ENCODE measurements at places on chromosomes 7 and 10.
A peak's percentile ranks its signal among the peaks of the same experiment; 100 is the strongest.

- no peak for DNase-seq
These were observed 131.1 kb downstream of the CNNM2 start for GRCh38 chr10:103049237-103049636.

GRCh38 chr7:95687759-95688343 is 84.5 kb upstream of the DYNC1I1 start:
- no peak for DNase-seq

DNA sequence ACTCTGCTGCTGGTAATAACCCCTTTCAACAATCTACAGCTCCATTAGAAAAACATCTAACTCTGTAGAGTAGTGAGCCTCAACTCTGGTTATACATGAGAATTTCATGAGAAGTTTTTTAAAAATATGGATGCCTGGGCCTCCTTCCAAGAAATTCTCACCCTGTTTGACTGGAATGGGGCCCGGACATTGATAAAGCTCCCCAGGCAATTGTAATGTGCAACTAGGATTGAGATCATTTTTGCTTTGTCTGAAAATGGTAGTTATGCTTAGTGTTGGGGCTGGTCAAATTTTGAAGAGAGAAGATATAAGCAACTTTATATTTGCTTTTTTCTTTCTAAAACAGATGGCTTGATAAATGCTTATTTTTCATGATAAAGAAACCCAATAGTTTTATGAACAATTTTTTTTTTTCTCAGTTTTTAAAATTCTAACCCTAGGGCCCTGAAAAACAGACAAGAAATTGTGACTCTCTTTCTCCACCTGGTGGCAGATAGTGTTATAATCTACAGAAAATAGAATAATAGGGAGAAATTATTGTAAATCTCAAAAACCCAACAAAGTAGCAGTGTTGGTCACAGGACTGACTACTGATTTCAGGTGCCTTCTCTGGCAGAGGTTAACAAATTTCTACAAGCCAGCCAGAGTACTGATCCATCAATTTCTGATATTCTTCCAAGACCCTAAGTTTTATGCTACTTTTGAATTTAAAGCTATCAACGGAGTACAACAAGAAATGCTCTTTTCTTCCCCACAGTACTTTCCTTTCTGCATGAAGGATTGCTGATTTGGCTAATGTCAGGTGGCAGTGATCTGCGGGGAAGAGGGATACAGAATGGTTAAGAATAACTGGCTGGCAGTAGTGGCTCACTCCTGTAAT is 174.8 kb downstream of the DKK1 start:
- no peak for DNase-seq

- no peak for DNase-seq
These were observed 152.7 kb downstream of the HECW1 start for GRCh38 chr7:43265139-43265538.

GRCh38 chr7:71343039-71343438 is 211.1 kb downstream of the GALNT17 start:
- DNase-seq = no peak

DNA sequence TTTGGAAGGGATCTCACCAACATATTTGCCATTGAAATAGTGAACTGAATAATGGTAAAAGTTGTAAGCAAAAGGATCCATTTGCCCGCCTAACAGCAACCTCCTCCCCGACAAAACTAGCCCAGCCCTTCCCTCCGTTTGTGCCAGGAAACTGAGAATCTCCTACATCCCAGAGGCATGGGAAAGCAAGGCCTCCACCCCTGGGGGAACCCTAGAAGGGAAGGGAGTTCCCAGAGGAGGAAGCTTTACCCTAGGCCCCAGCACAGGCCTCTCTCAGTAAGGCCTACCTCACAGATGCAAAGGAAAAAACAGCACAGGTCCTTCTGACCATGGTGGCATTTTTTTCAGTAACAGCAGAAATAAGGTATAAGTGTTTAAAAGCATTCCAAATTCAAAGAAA is 229.7 kb downstream of the ELMO1 start:
- no peak for DNase-seq

DNA sequence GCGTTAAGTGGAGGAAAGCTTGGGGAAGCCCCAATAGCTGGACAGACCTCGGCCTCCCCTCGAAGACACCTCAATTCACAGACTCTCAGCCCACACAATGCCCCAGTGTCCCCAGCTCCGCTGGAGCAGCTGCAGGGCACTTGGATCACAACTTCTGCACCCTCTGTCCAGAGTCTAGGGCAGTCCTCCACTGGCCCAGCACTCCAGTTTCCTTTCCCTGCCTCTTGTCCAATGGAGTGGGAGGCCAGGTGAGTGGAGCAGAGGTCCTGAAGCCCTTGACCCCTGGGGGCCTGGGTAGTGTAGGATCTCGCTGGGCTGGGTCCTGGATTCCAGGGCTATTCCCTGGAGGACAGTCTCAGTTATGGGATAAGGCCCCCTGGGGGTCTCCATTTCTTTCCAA is 11.9 kb downstream of the SFRP5 start:
- DNase-seq = no peak

GRCh38 chr7:26863518-26864308 is 677 bp downstream of the SKAP2 start:
- peak; percentile 57 for DNase-seq

DNA sequence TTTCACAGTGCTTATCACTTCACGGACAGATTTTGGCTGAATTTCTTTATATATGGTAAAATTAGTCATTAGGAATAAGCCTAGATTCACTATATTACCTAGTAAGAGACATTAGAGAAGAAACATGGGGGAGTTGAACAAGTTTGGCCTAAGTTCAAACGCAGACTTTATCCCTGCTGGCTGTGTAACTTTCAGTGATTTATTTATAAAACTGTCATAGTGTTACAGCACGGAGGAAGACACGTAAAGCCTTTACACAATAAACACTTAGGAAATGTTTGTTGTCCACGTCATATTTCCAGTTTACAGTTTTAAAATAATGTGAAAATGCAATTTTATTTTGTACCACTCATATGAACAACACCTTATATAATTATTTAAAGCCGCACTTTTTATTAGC is 661.5 kb downstream of the MAGI2 start:
- no peak for DNase-seq

DNA sequence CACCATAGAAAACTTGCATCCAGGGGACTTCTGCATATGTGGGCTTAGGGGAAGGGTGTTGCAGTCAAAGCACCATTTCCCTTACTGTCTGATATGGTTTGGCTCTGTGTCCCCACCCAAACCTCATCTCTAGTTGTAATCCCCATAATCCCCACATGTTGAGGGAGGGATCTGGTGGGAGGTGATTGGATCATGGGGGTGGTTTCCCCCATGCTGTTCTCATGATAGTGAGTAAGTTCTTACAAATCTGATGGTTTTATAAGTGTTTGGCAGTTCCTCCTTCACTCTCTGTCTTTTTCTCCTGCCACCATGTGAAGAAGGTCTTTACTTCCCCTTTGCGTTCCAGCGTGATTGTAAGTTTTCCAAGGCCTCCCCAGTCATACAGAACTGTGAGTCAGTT is 177.4 kb downstream of the ADK start:
- no peak for DNase-seq

GRCh38 chr10:98128802-98129201 is 5.7 kb upstream of the R3HCC1L start:
- DNase-seq = no peak

- no peak for DNase-seq
These were observed 6.7 kb downstream of the KIAA1217 start for GRCh38 chr10:24215603-24216002.

- DNase-seq = no peak
These were observed 24.7 kb upstream of the AMZ1 start for GRCh38 chr7:2663121-2663886.

DNA sequence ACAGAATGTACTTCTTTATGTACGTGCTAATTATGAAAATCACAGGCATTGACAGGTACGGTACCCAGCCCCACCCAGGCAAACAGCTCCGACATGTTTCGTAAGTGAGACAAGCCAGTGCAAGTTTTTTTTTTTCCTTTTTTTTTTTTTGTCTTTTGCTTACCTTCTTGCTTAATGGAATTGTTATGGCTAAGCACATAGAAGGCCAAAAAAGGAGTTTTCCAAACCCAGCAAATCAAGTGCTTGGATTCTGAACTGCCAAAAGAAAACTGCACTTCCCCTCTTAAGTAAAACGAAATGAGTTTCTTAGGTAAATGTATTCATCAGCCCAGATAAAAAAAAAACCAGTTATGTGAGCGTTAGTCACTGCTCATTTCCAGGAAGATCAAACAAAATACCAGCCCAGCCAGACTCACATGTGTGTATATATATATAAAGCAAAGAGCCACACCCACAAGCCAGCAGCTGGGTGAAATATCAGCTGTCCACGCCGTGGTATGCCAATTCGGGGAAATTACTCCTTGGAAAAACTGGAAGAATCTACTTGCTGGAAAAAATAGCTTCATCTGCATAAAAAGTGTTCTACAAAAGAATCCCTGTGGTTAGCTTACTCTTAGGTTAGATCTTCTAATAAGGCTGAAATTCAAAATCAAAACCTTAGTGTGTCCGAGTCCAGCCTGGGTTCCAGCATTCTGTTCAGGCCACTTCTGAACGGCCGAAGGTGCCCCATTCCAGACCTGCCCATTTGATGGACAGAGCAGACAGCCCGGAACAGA is 8.0 kb downstream of the KLF6 start:
- DNase-seq = peak; percentile 77

DNA sequence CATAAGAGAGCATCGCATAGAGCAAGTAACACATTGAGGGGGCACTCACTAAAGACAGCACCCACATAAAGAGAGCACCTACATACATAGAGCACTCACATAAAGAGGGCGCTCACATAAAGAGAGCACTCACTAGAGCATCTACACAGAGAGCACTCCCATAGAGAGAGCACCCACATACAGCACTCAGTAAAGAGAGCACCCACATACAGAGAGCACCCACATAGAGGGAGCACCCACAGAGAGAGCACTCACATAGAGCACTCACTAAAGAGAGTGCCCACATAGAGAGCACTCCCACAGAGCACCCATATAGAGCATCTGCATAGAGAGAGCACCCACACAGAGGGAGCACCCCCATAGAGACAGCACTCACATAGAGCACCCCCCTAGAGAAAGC is 47.8 kb downstream of the INSIG1 start:
- no peak for DNase-seq

- peak; percentile 80 for DNase-seq
These were observed 1.3 kb downstream of the TBC1D12 start for GRCh38 chr10:94403380-94404213.
